ENCODE measurements at places on chromosomes 2 and 18.

GRCh38 chr2:37665604-37666362 lies 5.7 kb downstream of the CDC42EP3 start:
- no peak for DNase-seq

DNA sequence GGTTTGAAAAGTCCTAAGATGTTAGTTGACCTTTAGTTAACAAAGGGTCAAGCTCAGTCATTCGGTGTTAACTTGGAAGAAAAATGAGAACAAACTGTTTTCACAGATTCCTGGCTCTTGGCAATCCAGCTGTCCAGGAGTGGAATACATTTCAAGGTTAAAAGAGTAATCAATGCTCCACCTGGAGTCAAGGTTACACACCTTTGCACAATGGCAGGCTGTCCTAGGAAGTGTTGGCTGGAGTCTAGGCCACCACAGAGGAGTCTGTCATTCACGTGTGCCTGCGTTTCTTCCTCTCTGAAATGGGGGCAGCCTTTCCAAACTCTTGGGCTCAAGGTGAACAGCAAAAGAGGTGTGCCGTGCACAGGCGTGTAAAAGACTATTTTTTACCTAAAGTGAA lies 6.3 kb upstream of the ID2 start:
- DNase-seq = no peak

- no peak for DNase-seq
Observed at GRCh38 chr2:143819190-143819735, 690.0 kb downstream of the ARHGAP15 start.

- no peak for DNase-seq
Observed at GRCh38 chr2:126882736-126883665, 15.7 kb upstream of the TEX51 start.

- no peak for DNase-seq
Observed at GRCh38 chr2:54589340-54590215, 133.5 kb downstream of the SPTBN1 start.

- DNase-seq = no peak
Observed at GRCh38 chr2:231037731-231038482, 584 bp downstream of the C2orf72 start.

GRCh38 chr2:50547521-50547920 lies 484.4 kb downstream of the NRXN1 start:
- DNase-seq = no peak

DNA sequence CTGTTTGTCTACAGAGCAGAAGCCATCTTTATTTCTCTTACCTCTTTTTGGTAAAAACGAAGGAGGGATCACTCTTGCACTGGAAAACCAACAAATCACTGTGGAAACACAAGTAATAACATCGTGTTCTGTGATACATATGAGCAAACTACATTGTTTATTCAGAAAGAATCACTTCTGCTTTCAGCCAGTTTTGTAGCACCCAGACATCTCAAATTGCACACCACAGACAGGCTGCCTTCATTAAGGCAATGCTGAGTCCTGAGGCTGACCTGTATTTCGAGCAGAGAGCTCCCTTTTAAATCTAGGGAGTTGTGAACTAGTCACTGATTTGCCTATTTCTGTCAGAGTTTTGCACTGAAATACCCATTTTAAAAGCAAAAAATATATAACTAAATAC lies 1003.2 kb upstream of the FAM98A start:
- DNase-seq = no peak

GRCh38 chr18:43634994-43635393 lies 357.7 kb upstream of the SYT4 start:
- no peak for DNase-seq
